CD4-positive, alpha-beta T cell treated with Interferon gamma for 1 hour (primary cell): ENCODE measurements at places on chromosomes 4 and X.

DNA sequence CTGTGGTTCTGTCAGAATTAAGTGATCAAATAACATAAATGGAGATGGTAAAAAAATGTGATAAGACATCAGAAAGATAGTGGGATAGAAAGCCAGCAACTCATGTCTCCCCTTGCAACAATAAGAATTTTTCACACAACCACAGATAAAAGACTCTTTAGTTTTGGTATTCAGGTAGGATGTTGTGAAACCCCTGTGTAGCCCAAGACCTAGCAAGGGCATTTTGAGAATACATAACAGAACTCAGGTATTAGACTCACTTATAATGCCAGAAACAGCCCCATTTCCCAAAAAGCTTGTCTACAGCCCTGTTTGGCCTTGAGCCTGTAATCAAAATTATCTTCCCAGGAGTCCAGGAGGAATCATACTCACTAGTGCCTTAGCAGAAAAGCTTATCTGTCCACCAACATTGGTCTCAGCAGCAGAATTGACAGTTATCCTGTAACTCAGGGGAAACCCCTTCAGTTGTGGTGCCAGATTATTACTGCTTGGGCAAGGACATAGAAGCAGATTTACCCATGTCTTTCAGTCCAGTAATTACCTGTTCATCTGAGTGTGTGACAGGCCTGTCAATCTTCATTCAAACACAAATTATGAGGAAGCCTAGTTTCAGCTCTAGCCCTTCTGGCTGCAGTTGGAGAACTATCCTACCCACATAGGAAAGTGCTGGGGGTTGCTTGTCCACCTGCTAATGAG lies 41.0 kb upstream of the UGT2B17 start:
- no peak for DNase-seq

DNA sequence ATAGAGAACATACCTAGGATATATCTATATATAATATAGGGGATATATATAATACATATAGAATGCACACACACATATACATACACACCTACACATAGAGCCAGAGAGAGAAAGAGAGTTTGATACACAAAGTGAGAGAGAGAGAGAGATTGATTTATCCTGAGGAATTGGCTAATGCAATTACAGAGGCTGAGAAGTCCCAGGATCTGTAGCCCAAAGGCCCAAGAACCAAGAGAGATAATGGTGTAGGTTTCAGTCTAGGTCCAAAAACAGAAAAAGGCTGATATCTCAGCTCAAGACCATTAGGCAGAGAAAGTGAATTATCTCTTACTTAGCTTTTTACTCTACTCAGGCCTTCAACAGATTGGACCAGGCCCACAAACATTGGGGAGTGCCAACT lies 715.0 kb upstream of the LCORL start:
- DNase-seq: no peak

DNA sequence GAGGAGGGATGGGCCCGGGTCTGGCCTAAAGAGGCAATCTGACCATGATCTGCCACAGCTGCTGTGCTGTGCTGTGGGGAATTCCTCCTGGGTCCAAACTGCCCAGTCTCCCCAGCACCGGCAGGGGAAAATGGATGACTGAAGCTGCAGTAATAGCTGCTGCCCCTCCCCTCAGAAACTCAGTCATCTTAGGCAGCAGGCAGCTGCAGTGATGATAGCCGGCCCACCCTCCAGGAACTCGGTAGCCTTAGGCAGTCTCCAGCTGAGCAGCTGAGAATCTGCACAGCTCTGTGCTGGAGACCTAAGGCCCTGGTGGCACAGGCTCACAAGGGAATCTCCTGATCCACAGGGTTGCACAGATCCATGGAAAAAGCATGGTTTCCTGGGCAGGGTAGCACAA lies 113.4 kb upstream of the USP38 start:
- no peak for DNase-seq

DNA sequence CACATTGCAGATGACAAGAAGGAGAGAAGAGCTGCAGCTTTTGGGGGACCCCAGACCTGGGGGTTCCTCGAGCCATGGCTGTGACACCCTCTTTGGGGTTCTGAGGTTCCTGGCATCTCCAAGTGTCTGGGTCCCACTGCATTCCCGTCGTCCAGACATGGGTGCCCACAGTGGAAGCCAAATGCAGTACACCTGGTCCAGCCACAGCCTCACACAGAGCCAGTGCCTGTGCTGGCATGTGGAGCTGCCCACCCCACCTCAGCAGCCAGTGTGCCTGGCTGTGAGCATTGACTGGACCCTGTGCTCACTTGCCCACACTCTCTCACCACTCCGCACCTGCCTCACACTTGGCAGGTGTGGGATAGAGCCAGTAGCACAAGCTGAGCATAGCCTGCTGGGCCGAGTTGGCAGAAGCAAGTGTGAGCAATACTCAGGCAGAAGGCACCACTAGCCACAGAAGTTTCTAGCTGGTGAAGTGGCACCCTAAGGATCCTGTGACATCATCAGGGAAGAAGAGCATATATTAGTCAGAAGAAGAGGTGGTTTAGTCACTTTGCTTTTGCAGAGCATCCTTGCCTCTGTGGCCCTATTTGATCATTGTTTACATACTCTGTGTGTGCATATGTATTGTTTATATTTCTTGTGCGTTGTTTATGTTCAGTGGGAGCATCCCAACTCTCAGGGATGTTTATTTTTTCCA lies 65.0 kb upstream of the MAGEB2 start:
- DNase-seq: no peak

GRCh38 chrX:8832582-8833378 lies 31.6 kb upstream of the FAM9A start:
- DNase-seq: no peak

DNA sequence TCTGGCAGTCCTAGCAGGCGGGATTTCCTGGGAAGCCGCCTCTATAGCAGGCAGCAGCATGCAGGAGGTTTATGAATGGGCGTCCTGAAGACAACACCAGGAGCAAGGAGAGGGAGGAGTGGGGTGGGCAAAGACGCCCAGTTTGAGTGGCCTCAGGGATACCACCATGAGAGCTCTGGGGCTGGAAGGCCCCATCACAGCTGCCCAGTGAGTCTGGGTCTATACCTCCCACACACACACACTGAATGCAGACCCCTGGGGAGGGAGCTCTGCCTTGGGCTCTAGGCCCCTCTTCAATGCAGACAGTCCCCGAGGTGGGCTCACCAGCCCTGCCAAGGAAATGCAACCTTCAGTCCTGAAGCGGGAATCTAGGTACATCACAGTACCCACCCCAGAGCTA lies 98.6 kb downstream of the AFAP1 start:
- no peak for DNase-seq

DNA sequence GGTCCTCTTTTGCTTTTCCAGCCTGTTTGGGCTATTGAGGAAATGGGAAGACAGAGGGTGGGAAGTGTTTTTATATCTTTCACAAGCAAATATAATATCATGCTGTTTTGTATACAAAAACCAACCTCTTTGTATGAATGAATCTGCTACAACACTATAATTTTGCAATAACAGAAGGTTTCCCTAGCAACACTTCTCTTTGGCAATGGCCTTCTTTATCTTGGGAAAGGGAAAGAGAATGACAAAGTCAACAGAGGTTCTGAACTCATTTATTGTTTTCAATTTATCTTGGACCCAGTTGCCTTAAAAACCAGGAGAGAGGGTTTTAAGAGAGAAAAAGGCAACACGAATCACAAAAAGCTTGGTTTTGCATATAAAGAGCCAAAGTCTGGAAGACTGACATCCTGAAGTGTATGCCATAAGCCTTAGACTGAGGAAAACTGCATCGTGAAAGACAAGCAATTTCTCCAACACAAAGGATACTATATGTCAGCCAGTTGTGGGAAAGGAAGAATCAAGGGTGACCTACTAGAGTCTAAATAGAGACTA lies 121.8 kb upstream of the FAM241A start:
- no peak for DNase-seq

GRCh38 chr4:25856756-25857155 lies 6.0 kb downstream of the SEL1L3 start:
- no peak for DNase-seq

- no peak for DNase-seq
Measured at GRCh38 chrX:94576367-94577004, 902.5 kb downstream of the FAM133A start.

- DNase-seq: no peak
Measured at GRCh38 chrX:123277821-123278220, 93.7 kb downstream of the GRIA3 start.

GRCh38 chr4:102321260-102321995 lies 23.9 kb downstream of the SLC39A8 start:
- DNase-seq: no peak

- DNase-seq: no peak
Measured at GRCh38 chrX:46844913-46845312, 8.1 kb downstream of the RP2 start.

- DNase-seq: no peak
Measured at GRCh38 chrX:154594491-154594890, 9.6 kb downstream of the CTAG1A start.

DNA sequence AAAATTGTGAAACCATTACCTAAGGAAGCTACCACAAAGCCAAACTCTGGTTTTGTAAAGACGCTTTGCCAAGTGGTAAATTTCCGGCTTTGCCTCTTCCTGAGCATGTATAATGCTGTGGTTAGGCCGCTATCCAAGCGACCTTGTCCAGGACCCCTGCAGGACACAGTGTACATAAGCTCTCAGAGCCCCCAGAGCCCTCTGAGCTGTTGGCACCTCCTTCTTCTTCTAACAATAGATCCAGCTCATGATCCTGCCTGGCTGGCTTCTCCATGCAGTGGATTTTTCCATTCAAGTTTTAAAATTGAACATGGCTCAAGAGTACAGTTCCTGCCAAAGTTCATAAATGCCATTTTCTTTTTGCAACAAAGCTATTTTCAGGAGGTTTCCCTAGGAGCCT lies 326.7 kb downstream of the MAPK10 start:
- DNase-seq: no peak

GRCh38 chrX:154028502-154029184 lies 8.9 kb upstream of the IRAK1 start:
- no peak for DNase-seq
